Tibial artery (tissue), 4 donors: ENCODE measurements at places on chromosomes 4 and X.

GRCh38 chrX:150680974-150681373 is 12.2 kb upstream of the MTMR1 start:
- DNase-seq, result no peak

GRCh38 chrX:8341814-8342590 is 122.6 kb upstream of the VCX3B start:
- no peak for DNase-seq

GRCh38 chr4:182015893-182016292 is 227.3 kb upstream of the TENM3 start:
- no peak for DNase-seq

DNA sequence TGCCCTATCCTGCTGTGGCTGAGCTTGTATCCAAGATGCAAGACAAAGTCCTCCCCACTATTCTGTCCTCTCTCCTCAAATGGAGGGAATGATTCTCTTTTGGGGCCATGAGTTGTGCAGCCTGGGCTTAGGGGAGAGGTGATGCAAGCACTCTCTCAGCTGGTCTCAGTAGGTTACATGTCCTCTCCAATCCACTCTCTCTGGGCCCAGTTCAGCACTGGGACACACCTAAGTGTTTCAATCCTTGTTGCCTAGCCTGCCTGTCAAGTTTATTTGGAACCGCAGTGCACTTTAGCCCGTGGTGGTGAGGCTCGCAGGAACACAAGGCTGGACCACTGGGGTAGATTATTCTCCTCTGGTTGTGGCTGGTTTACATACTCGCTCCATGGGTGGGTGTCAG is 23.8 kb upstream of the TMPRSS11D start:
- DNase-seq, result no peak

DNA sequence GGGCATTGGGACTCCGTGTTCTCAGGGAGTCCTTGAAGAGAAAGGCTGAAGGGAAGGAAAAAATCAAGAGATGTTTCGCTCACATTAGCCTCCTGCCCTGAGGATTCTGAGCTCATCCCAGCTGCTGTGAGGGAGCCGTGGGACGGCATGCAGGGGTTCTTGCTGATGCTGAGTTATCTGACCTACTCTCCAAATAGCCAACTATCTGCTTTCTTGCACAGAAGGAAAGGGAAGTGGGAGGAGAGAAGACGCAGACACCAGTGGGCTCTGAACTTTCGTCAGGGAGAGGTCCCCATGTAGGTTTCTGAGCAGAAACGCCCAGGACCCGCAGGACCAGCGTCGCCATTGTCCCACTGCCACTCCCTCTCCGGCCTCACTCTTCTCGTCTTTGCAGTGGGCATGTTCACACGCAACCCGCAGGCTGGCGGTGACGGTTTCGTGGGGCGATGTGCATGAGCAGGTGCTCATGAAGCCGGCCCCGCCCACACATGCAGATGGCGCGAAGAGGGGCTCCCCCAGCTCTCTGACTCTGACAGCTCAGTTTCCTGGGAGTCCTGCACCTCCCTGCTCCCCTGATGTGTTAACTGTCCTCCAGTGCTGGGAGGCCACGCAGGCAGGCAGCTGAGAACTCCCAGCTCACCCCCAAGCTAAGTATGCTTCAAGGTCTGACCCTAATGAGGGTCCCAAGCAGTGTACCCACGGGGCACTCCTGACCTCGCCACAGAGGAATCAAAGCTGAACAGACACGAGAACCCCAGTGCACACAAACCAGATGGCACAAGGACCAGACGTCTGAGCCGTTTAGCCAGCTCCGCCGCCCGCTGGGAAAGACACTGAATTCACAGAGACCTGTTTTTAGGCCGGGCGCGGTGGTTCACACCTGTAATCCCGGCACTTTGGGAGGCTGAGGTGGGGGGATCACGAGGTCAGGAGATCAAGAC is 13.6 kb upstream of the ABLIM2 start:
- DNase-seq, result no peak

GRCh38 chrX:107659768-107660167 is 31.5 kb downstream of the PRPS1 start:
- DNase-seq, result no peak

DNA sequence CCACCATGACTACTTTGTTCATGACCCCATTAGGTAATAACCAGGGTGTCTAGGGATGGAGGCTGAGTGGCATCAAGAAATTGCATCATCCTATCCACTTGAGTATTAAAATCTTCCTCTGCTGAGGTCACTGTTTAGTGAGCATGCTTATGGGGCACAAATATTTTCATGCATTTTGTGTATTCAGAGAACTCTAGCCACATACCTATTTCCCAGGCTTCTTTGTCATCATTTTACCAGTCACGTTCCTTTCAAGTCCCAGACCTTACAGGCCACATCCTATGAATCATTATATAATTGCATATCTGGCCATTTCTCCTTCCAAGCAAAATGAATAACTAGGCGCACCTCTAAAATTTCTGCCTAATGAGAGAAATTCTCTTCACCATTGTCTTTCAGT is 1882.9 kb upstream of the AGA start:
- no peak for DNase-seq

- no peak for DNase-seq
Observed at GRCh38 chr4:38609614-38610013, 54.4 kb upstream of the KLF3 start.

DNA sequence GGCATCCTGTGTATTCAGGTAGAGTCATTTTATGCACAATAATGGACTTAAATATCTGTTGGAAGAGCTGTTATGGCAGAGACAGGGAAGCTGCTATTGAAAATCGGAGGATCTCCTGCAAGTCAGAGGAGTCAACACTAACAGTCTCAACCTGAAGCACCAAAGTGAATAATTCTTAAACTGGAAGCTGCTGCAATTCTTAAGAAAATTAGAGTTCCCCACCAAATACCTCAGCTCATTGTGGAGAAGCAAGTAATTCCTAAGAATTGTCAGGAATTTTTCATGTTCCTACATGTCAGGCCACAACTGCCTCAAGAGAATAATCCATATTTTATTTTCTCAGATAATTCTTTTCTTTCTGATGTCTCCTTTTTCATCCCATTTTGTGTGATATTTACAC is 892.6 kb upstream of the LCORL start:
- DNase-seq, result no peak

DNA sequence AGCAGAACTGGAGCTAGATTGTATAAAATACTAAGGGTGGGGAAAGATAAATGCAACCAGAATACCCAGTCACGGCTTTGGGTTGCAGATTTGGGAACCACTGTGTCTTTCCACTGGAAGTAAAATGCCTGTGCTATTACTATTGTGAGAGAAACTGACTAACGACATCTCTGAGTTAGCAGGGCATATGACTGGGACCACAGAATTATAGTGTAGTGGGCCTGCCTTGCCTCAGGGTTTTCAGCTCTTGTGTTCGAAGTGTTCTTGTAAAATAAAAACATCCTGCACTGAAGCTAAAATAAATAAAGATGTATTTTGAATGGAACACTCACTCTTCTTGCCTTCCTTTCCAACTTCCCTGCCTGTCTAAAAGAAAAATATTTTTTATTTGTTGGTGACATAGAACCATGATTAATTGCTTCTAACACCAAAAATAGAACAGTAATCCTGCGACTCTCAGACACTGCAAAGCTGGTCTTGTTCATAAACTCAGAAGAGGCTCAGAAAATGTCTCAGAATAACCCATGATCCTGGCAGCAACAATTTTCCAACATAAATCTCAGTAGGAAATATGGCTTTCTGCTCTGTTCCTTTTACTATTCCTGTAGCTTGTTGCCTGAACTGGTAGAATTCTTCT is 104.2 kb downstream of the FAM47B start:
- no peak for DNase-seq

- no peak for DNase-seq
Observed at GRCh38 chrX:111283446-111283845, 13.2 kb upstream of the CAPN6 start.

DNA sequence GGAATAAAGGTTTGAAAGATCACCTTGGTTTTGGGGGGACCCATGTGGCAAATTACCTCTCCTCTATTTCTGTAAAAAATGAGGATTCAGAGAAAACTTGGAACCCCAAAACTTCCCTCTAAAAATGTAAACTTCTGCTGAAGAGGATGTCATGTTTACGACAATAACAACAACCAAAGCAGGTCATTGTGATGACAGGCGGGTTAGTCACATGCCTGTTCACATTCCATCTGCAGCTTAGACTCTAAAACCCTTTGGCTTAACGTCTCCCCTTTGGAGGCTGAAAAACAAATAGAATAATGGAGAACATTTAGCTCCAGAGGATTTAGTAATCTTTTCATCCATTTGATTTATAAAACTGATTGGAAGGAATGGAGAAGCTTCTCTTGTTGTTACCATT is 75.0 kb upstream of the FAM9C start:
- no peak for DNase-seq

DNA sequence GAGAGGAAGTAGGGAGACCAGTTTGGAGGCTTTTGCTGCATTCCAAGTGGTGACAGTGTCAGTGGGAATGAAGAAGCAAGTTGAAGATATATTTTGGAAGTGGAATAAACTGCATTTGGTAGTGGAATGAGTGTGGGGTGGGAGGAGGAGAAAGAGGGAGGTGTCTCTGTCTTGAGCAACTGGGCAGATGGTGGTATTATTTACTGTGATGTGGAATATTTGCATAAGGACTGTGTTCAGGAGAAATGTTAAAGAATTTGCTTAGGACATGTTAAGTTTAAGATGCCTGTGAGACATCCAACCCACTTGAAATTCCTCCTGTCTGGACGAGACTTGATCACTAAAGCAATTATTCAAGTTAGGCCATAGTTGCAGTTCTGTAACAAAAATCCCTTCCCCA is 448.9 kb upstream of the AMOT start:
- DNase-seq, result no peak
